RCC 7860 (cell line): ENCODE measurements at places on chromosomes 13 and 19.

DNA sequence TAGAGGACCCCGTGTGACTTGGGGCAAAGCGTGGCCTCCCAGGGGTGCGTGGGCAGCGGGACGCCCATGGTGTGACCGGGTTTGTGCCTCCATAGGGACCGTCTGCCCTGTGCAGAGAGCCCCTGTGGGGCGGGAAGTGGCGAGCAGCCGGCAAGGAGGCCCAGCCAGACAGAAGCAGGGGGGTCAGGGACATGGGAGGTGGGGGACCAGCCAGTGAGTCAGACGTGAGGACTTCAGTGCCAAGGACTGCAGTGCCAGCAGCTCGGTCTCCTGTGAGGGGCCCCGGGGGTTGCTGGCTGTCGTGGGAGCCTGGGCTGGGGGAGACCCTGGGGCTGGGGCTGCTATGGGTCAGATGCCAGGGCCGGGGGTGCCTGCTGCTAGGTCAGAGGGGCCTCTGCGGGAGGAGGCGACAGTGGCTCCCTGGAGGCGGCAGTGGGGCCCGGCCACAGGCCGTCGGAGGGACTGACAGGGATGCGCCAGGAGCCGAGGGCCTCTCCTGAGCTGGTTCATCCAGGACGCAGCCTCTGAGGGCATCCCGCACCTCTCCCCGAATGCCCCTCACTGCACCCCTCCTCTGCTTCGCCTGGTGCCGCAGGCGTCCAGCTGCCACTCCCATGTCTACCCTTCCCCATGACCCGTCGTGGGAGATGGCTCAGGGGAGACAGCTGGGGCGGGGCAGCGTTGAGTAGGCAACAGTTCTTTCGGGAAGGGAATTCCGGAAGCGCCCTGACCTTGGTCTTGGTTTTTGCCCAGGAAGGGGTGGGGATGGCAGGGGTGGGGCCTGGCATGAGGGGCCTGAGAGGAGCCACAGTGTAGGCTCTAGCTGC, 80.0 kb downstream of the KDM4B start:
- no peak for DNase-seq

DNA sequence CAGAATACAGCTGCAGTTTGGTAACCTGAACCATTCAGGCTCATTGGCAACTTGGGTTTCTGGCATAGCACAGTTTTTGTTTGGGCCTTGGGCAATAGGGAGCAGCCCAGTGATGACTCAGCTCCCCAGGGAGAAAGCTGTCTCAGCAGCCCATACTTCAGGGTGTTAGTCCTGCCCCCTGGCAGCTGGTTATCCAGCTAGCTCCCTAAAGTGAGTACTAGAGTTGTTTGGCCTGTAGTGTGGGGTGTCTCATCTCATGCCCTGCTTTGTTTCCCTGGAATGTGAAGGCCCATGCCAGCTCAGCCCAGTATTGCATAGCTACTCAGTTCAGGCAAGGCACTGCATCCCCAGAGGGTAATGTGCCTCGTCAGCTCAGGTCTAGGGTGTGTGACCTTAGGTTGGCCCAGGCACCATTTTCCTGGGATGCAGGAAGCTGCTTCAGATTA, 18.2 kb upstream of the ZNF543 start:
- DNase-seq = no peak

DNA sequence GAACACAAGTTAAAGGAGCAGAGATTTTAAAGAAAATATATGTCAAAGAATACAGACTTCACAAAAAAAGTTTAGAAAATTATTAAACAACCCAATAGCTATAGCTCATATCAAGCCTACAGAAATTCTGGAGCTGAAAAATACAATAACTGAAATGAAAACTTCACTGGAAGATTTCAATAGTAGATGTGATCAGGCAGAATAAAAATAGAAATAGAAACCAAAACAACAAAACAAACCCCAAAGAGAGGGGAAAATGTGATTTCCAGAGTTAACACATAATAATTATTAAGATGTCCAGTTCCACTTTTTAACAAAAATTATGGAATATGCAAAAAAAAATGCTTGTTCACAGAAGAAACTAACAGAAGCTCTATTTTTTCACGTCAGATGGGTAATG, 23.6 kb downstream of the LRRC63 start:
- no peak for DNase-seq

- DNase-seq = peak; percentile 40
These were observed 22.1 kb upstream of the WDFY2 start for GRCh38 chr13:51562011-51562671.

- DNase-seq = no peak
These were observed 8.1 kb upstream of the RSPH6A start for GRCh38 chr19:45823182-45823581.

- DNase-seq = peak; percentile 4
These were observed 12.8 kb downstream of the TMEM255B start for GRCh38 chr13:113771709-113772331.

DNA sequence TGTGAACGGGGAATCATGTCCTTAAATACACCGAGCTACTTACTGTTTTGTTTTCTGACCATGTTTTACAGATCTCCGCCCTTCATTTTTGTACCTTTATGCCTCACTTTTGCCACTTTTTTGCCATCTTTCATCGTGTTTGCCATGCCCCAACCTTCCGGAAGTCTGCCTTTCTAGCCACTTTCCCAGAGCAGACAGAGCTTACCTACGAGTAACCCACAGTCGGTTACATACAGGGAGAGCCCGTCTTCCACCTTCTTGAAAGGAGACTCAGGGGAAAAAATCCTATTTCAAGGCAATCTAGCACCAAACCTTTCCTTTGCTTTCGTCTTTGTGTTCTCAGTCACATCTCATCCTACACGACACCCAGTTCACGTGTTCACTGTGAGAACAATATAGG, 26.1 kb downstream of the RFPL4AL1 start:
- DNase-seq = no peak

- peak; percentile 78 for DNase-seq
These were observed 14.9 kb downstream of the ARID3A start for GRCh38 chr19:940591-941291.
